ENCODE measurements at places on chromosomes 4 and X. TPM values are rescaled to one million over a fixed set of nuclear protein-coding genes. Genes with fewer than 3 reads are reported as not detected.

DNA sequence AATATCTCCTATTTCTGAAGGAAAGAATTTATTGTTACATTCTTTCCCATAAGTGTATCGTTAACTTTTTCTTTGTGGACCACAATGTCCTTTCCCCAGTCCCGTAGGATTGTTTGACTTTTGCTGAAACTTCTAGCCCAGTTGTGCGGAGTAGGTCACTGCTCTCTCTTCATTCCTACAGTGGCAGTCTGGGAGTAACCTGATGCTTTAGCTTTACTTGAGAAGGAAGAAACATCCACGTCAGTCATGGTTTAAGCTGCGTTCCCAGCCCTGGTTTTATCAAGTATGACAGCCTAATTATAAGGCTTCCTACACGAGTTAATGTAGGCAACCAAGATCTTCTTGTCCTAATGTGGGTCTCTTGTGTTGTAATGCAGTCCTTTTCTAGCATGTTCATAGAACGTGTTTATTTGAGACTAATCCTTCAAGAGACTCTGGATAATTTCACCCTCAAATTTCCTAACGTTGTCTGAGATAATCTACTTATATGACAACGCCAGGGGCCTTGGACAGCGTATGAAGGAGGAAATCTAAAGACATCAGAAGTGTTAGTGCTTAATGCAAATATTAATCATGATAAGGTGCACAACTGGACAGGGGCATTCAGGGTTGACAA lies 40.8 kb upstream of the GRPR start:
- peak overlapping the region; percentile 28 for H3K27ac ChIP-seq
- H3K4me3 ChIP-seq = no peak overlapping the region
- H3K4me1 ChIP-seq = peaks cover 7% of the 10 kb centered on the region
- H3K36me3 ChIP-seq = no peaks in the 10 kb centered on the region
- DNase-seq = no peak
- no peaks in the 10 kb centered on the region for H3K27me3 ChIP-seq

DNA sequence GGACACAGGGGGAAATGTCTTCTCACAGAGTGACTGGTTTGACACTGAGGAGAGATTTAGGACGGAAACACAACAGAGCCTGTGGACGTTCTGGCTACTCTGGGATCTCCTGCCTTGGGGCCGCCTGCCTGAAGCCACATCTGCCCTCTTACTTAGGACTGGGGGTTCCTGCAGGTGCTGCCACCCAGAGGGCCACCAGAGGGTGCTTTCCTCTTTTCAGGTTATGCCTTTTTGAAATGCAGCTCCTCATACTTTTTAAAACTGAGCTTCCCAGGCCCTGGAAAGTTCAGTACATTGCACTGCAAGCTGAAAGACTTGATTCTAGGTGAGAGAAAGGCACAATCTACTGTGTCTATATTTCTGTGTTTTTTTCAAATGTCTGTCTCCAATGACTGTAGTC lies 92.2 kb upstream of the PGRMC2 start:
- H3K27me3 ChIP-seq = no peaks in the 10 kb centered on the region
- no peaks in the 10 kb centered on the region for H3K36me3 ChIP-seq
- peaks cover 8% of the 10 kb centered on the region for H3K4me1 ChIP-seq
- H3K4me3 ChIP-seq = no peak overlapping the region
- peak; percentile 73 for DNase-seq

DNA sequence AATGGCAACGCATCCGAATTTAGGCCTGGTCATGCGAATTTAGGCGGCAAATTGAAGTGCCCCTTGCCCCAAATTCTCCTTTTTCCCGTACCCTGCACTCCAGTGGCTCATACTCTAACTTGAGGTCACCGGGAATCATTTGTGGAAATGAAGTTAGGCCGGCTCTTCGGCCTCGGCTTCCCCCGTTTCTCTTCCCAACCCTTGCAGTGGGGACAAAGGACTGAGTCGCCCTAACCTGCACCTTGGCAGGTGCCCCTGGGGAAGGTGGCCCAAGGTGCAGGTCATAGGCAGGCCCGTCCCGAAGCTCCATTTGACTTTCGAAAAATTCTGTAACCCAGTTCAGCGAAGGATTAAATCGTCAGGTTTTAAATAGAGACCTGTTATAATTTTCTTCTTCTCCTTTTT lies 811 bp downstream of the SRD5A3 start:
- H3K4me3 ChIP-seq = no peak overlapping the region
- no peaks in the 10 kb centered on the region for H3K27me3 ChIP-seq
- H3K4me1 ChIP-seq = peaks cover 22% of the 10 kb centered on the region
- H3K36me3 ChIP-seq = no peaks in the 10 kb centered on the region
- peak overlapping the region; percentile 97 for H3K27ac ChIP-seq
- DNase-seq = peak; percentile 22

DNA sequence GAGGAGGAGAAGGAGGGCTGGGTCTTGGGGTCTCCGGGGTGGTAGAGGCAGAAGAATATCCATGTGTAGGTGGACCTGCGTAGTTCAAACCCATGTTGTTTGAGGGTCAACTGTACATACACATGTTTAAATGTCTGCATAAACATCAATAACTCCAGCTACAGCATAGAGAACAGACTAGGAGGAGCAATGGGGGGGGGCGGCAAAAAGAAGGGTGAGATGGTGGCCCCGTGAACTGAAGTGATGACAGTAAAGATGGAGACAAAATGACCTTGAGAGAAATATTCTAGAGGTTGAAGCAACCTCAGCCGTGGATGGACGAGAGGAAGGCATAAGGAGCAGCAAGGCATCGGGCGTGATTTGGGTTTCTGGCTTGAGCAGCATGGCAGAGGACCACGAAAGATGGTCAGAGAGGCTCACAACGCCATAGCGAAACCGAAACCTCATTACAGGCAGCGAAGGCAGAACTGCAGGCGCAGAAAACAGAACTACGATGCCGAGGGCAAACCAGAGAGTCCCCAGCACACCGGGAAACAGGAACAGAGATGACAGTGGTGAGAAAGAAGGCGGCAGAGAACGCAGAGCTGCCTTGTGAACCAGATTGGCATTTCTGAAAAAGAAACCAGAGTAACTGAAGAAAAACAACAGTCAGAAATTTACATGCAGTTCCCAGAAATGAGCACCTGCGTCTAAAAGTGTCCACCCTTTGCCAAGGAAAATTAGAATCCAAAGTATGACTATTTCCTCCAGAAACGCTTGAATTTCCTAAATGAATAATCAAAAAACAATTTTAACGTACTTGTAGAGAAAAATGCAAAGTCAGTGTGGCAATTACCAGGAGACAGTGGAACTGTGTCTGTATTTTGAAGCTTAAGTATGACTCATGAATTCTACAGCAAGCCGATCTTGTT lies 50.3 kb upstream of the ENPP6 start:
- no peak for DNase-seq
- peak overlapping the region; percentile 72 for H3K27ac ChIP-seq
- H3K36me3 ChIP-seq = no peaks in the 10 kb centered on the region
- no peak overlapping the region for H3K4me3 ChIP-seq
- no peaks in the 10 kb centered on the region for H3K27me3 ChIP-seq

GRCh38 chr4:48017108-48017571 lies 568 bp downstream of the NIPAL1 start:
- peak overlapping the region; percentile 55 for H3K27ac ChIP-seq
- H3K27me3 ChIP-seq = no peaks in the 10 kb centered on the region
- H3K4me3 ChIP-seq = peak overlapping the region; percentile 30
- H3K4me1 ChIP-seq = peaks cover 11% of the 10 kb centered on the region

GRCh38 chrX:71109051-71109450 lies 2.3 kb downstream of the IL2RG start:
- H3K36me3 ChIP-seq = no peaks in the 10 kb centered on the region
- H3K27ac ChIP-seq = no peak overlapping the region
- H3K27me3 ChIP-seq = no peaks in the 10 kb centered on the region
- no peaks in the 10 kb centered on the region for H3K4me1 ChIP-seq
- DNase-seq = no peak

DNA sequence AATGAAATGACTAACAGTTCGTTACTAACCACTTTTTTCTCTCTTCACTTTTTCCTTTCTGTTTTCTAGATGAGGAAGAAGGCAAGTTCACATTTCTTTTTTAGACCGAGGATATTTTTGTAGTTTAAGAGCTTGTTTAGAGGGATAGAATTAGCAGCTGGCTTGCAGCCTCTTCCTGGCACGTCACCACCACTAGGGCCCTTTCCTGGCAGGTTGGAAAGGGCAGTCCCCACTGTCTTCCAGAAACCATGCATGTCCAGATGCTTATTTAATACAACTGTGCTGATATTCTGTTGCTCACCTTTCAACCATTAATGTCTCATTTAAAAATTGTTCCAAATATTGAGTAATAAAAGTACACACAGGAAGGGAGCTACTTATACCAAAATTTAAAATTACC lies 209.5 kb upstream of the PACRGL start:
- H3K4me3 ChIP-seq = no peak overlapping the region
- no peaks in the 10 kb centered on the region for H3K4me1 ChIP-seq
- no peaks in the 10 kb centered on the region for H3K36me3 ChIP-seq
- no peaks in the 10 kb centered on the region for H3K27me3 ChIP-seq
- H3K27ac ChIP-seq = no peak overlapping the region

GRCh38 chr4:157821814-157822213 lies 351.0 kb downstream of the GASK1B start:
- H3K4me3 ChIP-seq = no peak overlapping the region
- no peak for DNase-seq
- H3K27me3 ChIP-seq = no peaks in the 10 kb centered on the region
- H3K36me3 ChIP-seq = no peaks in the 10 kb centered on the region
- peaks cover 12% of the 10 kb centered on the region for H3K4me1 ChIP-seq

GRCh38 chr4:5503336-5503936 lies 204.9 kb downstream of the EVC2 start:
- H3K27ac ChIP-seq = no peak overlapping the region
- DNase-seq = no peak
- H3K4me1 ChIP-seq = no peaks in the 10 kb centered on the region
- H3K4me3 ChIP-seq = no peak overlapping the region

GRCh38 chr4:151197247-151197646 lies 79.7 kb upstream of the PRSS48 start:
- H3K27ac ChIP-seq = no peak overlapping the region
- DNase-seq = no peak
- H3K4me1 ChIP-seq = peaks cover 2% of the 10 kb centered on the region

DNA sequence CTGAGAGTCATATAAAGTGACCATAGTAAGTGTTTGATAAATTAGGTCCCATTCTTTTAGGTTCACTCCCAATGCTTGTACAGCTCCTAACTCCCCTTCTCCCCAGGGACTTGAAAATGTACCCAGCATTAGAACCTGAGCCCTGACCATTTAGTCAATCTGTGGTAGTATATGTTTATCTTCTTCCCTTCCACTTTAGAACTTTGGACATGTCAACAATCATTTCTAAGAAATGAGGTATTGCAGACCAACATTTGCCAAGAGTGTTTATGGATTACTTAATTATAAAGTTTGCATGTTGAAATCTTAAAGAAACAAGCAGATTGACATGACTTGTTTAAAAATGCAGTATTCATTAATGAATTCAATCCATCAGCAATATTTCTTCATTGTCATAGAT lies 26.0 kb downstream of the AFM start:
- peaks cover 10% of the 10 kb centered on the region for H3K4me1 ChIP-seq
- H3K27ac ChIP-seq = no peak overlapping the region
- no peak for DNase-seq
- H3K4me3 ChIP-seq = no peak overlapping the region

- no peaks in the 10 kb centered on the region for H3K27me3 ChIP-seq
- H3K27ac ChIP-seq = no peak overlapping the region
- H3K36me3 ChIP-seq = no peaks in the 10 kb centered on the region
Observed at GRCh38 chrX:68508799-68509198, 9.9 kb downstream of the YIPF6 start.

DNA sequence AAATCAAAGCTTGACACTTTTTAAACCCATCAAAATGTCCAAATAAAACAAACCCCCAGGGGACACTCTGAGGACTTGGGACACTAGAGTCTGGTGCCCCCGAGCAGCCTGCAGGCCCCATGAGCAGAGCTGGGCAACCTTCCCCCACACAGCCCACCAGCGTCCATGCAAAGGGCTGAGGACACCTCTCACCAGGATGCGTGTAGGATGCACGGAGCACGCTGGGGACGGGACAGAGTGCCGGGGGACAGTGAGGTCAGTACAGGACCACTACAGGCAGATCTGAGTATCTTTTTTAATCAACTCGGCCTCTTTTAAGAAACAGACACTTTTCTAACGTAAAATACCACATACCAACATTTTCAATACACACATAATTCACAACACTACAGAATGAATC lies 6.9 kb downstream of the GAK start:
- no peak for DNase-seq
- peaks cover 38% of the 10 kb centered on the region for H3K4me1 ChIP-seq
- H3K27ac ChIP-seq = no peak overlapping the region
- no peaks in the 10 kb centered on the region for H3K27me3 ChIP-seq

DNA sequence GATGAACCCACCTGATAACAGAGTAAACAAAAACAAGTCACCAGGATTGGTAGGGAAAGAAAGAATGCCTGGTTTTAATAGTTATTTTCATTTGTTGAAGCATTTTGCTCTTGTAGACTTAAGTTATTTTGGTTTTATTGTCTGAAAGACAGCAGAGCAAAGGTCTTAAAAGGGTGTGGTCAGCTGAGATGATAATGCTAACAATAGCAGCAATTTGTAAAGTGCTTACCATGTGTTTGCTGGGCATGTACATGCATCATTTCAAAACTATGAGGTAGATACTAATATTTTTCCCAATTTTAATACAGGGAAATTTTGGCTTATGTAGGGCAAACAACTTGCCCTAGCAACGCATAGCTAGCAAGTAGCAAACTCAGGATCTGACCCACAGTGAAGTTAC lies 46.8 kb upstream of the SLC10A4 start:
- DNase-seq = no peak
- H3K27ac ChIP-seq = no peak overlapping the region
- no peaks in the 10 kb centered on the region for H3K27me3 ChIP-seq
- H3K36me3 ChIP-seq = no peaks in the 10 kb centered on the region
- H3K4me1 ChIP-seq = no peaks in the 10 kb centered on the region
- H3K4me3 ChIP-seq = no peak overlapping the region

DNA sequence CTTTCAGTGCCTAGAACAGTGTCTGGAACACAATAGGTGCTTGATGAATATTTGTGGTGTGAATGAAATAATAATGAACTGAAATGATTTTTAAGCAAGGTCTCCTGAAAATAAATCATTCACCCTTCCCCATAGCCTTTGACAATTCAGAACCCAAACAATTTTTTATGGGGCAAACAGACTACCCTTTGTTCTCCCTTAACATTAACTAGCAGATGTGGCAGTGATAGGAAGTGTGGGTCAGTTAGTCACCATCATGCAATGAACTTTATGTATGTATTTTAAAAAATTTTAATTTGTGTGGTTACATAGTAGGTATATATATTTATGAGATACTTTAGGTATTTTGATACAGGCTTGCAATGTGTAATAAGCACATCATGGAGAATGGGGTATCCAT lies 27.2 kb upstream of the CD40LG start:
- H3K27ac ChIP-seq = no peak overlapping the region
- DNase-seq = no peak
- no peaks in the 10 kb centered on the region for H3K36me3 ChIP-seq
- H3K27me3 ChIP-seq = no peaks in the 10 kb centered on the region
- no peaks in the 10 kb centered on the region for H3K4me1 ChIP-seq

GRCh38 chrX:1111601-1112300 lies 100.7 kb downstream of the CRLF2 start:
- no peaks in the 10 kb centered on the region for H3K4me1 ChIP-seq
- H3K27me3 ChIP-seq = no peaks in the 10 kb centered on the region
- no peak overlapping the region for H3K27ac ChIP-seq
- no peak for DNase-seq
- H3K4me3 ChIP-seq = no peak overlapping the region
- no peaks in the 10 kb centered on the region for H3K36me3 ChIP-seq

USP17L19 gene
- total RNA-seq = not detected

TBC1D9 gene
- 11.2 TPM for total RNA-seq

PAGE4 gene
- not detected for total RNA-seq

RBPJ gene
- total RNA-seq = 32.7 TPM

RRH gene
- total RNA-seq = not detected

TBC1D14 gene
- total RNA-seq = 10.5 TPM

MAGEA12 gene
- not detected for total RNA-seq

SPANXA1 gene
- total RNA-seq = not detected
